AG04450 (cell line): ENCODE measurements at places on chromosomes 7 and 10. TPM values are rescaled to one million over a fixed set of nuclear protein-coding genes. Genes with fewer than 3 reads are reported as not detected.
A peak's percentile ranks its signal among the peaks of the same experiment; 100 is the strongest.

DNA sequence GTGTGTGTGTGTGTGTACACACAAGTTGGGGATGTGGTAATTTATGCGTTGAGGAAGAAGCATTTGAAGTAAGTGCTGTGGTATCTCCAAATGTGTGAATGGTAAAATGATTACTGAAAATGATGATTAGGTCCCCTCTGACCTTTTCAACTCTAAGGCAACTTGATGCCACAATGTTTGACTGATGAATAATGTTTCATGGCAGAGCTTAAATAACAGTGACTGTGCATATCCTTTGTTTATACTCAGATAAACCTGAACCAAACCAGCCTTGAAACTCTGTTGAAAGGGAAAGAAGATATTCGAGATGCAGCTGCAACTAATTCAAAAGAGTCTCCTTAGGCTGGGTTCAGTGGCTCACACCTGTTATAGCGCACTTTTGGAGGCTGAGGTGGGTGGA, 64.8 kb upstream of the YAE1 start:
- no peak for DNase-seq

DNA sequence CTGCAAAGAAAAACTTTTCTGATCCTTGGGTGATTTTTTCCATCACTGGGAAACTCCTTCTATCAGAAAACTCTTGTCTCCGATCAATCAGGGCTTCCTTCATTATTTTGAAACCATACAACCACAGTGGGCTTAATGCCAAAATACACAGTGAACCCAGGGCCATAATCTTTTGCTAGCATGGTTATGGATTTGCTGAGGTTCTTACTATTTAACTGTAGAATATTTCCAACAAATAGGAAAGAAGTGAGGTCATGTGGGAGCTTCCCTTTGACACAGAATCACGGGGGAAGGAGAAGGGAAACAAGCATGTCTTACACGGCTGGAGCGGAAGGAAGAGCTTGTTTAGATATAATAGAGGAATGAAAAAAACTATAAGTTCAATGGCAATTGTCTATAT, 1241.7 kb downstream of the REEP3 start:
- no peak for DNase-seq

- no peak for DNase-seq
Measured at GRCh38 chr10:22764639-22765038, 50.3 kb upstream of the PIP4K2A start.

DNA sequence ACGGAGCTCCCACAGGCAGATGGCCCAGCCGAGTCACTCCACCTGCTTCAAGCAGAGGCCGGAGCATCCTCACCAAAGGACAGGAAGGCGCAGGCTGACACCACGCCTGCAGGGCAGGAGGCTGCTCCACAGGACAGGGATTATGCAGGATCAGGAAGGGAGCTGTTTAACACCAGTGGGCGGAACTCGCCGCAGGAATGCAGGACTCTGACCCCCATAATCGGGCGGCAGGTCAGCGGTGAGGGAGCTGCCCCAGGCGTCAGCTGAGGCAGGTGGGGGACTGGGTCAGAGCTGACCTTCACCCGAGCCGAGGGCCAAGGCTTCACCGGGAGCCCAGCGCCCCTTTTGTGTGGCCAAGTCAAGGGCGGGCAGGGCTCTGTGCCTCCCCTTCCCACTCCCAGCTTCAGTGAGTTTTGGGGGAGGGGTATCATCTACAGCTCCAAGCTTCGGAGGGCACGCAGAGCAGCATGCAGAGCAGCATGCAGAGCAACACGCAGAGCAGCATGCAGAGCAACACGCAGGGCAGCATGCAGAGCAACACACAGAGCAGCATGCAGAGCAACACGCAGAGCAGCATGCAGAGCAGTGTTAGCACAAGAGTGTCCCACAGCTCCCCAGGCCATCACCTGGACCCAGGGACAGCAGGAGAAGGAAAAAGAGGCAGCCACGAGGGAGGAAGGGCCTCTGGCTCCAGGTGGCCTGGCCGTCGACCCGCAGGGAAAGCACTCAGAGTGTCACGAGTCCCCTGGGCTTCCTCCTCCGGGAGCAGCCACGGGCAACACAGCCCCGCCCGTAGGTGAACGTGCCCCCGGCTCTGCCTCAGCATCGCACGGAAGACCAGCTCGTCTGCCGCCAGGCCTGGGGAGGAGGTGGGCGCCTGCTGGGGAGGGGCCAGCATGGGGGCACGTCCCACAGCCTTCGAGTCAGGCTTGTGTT, 151.7 kb upstream of the PPP2R2D start:
- DNase-seq: no peak

- no peak for DNase-seq
Measured at GRCh38 chr7:2802101-2802500, 42.0 kb downstream of the GNA12 start.

DNA sequence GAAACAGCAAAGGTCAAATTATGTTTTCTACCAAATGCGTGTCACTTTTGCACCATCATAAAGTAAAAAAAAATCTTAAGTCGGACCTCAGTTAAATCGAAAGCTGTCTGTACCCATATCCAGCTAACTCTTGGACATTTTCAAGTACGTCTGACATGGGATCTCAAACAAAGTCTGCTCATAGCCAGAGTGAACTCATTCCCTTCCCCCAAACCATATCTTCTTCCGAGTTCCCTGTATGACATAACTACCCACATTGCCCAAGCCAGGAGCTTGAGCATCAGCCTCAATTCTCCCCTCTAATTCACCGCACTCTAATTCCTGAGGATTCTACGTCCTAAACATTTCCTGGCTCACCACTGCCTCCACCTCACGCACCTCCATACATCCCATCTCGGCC, 44.8 kb upstream of the TARP start:
- no peak for DNase-seq

DNA sequence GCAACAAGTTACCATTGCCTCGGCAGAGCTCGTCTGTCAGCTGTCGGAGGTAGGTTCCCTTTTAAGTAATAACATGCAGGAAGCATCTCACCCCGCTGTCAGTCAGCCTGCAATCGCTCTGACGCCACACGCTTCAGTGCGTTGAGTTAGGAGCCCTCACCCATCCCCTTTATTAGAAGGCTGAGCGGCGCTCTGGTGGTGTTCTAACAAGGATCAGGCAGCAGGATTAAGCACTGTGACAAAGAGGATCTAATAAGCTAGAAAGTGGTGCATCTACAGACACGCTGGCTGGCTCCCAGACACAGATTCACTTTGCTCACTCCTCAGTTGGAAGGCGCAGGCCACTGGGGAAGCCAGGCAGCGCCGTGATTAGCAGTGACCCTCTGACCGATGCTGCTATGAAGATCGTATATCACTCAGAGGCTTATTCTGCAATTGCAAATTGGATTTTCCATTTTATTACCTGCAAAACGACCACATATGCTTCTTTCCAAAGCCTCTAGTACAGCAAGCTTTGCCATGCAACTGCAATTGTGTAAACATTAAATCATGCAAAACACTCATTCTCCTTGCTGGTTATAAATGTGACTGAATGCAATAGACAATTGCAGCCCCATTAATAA, 117.7 kb downstream of the RSU1 start:
- no peak for DNase-seq

DNA sequence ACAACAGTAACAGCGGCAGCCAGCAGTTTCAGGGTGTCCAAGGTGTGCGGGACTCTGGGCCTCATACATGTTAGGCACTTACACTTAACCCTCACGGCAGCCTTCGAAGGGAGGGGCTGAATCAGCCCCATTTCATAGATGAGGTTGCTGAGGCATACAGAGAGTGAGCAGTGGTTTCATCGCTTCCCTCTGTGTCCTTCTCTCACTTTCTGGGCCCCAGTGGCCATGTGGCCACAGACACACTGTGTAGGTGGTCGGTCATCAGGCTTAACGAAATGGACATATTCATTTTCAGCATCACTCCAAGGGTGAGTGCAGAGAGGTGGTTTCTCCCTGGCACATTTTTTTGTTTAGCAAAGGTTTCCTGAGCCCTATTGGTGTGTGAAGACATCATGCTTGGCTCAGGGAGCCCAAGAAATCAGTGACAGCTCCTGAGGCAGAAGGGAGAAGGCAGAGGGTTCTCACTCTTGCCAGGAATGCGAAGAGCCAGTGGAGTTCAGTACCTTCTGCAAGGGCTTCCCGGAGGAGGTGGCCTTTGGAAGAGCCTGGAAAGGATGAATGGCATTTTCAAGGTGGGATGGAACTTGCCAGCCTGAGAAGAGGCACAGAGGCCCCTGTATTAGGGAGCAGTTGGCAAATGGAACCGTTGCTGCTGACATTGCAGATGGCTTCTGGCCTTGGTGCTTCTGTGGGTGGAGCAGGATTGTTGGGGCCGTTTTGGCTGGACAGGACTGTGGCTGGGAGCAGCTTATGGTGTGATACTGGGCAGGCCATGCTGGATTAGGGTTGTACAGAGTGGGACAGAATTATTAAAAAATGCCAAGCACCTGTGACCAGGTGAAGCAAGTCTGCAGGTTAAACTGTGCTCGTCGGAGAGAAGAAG, 61.7 kb upstream of the PPIF start:
- no peak for DNase-seq

- DNase-seq: no peak
Measured at GRCh38 chr10:113523071-113523470, 29.8 kb upstream of the HABP2 start.

DNA sequence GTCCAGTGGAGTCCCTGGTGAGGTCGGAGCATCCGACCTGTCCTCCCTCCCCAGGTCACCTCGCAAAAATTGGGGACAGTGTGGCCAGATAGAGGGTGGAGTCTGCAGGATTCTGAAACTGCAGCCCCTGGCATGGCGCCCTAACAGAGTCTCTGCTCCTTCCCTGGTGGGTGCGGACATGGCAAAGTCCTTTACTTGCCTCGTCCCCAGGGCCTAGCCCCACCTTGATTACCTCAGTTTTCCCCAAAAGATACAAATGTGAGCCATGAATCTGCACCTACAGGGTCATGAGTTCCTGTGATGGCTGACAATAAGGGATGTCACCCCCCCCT, 47.7 kb downstream of the NPVF start:
- no peak for DNase-seq

DNA sequence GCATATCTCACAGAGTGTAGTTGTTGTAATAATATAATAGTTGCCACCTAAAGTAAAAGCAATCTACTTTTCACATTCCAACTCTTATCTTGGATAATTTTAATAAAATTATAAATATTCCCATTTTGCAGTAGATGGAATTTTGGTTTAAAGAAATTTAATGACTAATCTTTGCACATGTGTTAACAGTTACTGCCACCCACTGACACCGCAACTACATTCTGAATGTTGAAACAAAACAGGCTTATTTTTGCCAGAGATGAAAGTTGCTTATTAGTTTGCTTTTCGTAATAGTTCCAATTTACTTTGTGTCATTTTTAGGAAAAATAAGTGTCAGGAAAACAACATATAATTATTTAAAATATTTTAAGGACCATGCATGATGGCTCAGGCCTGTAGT, 557.5 kb upstream of the PCDH15 start:
- no peak for DNase-seq

- DNase-seq: no peak
Measured at GRCh38 chr10:24947304-24948097, 4.9 kb downstream of the PRTFDC1 start.

DNA sequence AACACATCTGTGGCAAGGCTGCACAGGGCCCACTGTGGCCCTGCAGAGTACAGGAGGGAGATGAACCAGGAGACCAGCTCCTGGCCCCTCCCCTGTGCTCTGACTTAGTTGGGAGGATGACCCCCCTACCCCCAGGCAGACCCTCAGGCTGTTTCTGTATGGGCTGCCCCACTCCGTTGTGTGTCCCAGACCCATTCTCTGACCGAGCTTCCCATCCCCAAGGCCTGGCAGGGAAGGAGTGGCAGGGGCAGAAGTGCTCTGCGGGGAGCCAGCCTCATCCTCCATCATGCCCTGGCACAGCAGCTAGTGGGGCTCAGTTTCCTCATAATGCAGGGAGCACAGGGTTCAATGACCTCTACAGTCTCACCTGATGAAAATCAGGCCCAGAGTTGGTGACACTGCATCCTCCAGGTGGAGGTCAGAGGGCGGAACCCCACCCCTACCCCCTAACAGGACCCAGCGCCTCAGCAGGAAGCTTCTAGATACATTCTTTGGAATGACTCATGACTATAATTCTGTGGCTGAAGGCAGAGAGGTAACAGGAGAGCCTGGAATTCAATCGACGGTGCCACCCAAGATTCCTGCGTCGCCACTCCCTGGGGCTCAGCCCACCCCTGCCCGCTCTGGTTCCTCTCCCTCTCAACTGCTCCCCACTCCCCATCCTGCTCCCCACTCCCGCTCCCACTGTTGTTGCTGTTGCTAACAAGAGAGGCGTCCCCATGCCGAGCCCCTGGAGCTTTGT, 18.2 kb downstream of the PODXL start:
- no peak for DNase-seq

- DNase-seq: peak; percentile 67
Measured at GRCh38 chr10:9634466-9634865, 1383.2 kb upstream of the CELF2 start.

The DIP2C gene
- 9.6 and 12.9 TPM in 2 replicates for polyA plus RNA-seq

The FAM25G gene
- polyA plus RNA-seq: not detected in 2 replicates

The OR6V1 gene
- not detected in 2 replicates for polyA plus RNA-seq

The HPSE2 gene
- polyA plus RNA-seq: not detected in 2 replicates

The ITPRID1 gene
- not detected in 2 replicates for polyA plus RNA-seq

The NANOS1 gene
- polyA plus RNA-seq: 0.58 and 0.95 TPM in 2 replicates

The CCL26 gene
- not detected in 2 replicates for polyA plus RNA-seq

The LRRC4 gene
- polyA plus RNA-seq: 0.35 and 0.72 TPM in 2 replicates

The GHRHR gene
- polyA plus RNA-seq: not detected in 2 replicates

The MYOZ1 gene
- polyA plus RNA-seq: not detected in 2 replicates
